ENCODE measurements at places on chromosomes 1 and 21.
A peak's percentile ranks its signal among the peaks of the same experiment; 100 is the strongest.

GRCh38 chr1:62652387-62652786 is 35.8 kb downstream of the DOCK7 start:
- no peak for DNase-seq

DNA sequence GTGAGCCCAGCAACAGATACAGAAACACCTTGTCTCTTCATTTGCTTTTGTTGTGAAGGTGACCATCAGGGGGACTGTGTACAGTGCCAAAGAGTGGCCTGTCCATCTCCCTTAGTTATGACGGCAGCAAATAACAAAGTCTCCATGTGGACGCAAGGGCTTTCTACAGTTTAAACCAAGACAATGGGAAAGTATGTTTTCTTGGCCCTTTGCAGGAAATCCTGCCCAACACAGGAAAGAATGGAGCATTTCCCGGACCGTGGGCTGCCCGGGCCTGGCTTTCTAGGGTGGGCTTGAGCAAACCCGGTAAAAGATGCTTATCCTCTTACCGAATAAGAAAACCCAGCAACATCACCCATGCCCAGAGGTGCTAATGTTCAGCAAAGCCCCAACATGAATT is 87.3 kb downstream of the ZBTB18 start:
- no peak for DNase-seq

GRCh38 chr1:151918819-151919610 is 9.7 kb upstream of the THEM4 start:
- DNase-seq: no peak

- no peak for DNase-seq
Observed at GRCh38 chr1:27585684-27586083, 18.3 kb downstream of the AHDC1 start.

- DNase-seq: no peak
Observed at GRCh38 chr1:218451415-218451814, 106.3 kb downstream of the TGFB2 start.

DNA sequence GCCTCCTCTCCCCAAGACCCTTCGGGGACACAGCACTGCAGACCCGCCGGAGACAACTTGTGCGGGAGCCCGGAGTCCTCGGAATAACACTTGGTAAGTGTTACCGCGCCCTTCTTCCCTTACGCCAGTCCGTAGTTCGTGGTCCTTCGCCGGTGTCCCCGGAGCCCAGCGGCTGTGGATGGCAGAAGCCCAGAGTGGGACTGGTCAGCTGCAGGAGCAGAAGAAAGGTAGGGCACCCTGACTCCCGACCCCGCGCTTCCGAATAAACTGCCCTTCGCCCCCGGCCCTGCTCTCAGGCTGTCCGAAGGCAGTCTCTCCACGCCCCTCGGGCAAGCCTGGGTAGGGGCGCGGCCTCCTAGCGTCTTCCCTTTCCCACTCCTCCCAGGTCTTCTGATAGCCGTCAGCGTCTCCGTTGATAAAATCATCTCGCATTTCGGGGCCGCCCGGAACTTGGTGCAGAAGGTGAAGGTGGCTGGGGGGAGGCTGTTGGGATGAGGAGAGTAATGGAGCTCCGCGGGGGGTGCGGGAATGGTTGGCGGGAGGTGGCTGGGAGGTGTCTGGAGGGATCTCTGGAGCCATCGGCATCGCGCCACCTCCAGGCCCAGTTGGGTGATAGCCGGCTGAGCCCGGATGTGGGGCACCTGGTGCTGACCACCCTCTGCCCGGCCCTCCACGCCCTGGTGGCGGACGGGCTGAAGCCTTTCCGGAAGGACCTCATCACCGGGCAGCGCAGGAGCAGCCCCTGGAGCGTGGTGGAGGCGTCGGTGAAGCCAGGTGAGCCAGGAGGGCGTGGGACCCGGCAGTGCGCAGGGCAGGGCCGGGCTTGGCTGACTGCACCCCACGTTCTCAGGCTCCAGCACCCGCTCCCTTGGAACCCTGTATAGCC is 4.3 kb downstream of the RUSC1 start:
- DNase-seq: peak; percentile 47

- no peak for DNase-seq
Observed at GRCh38 chr1:53325326-53326087, 2.4 kb downstream of the LRP8 start.

DNA sequence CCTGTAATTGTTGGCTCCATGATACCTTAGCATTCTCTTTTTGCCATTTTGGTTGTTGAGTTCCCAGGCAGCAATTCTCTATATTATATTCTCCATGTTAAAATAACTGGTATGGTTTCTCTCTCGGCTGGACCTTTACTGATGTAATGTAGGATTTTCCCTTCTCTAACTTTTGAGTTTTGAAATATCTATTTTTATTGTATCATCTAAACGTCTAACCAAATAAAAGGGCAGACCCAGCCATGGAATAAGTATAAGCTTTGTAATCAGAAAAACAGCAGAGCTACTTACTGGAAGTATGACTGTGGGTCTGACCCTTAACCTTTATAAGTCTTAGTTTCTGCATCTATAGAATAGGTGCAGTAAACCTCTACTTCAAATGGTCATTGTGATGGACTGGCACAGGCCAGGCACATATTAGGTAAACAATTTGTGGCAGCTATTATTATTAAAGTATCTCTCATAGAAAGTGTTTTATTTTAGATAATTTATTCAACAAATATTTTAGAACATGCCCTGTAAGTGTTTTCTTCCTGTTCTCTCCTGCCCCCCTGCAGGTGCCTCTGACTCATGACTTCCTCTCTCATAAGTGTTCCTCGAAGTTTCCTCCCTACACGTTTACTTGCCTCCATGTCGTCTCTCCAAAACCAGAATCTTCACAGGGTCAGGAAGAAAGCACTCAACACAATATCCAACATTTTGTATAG is 224.9 kb upstream of the FGGY start:
- peak; percentile 48 for DNase-seq

GRCh38 chr1:191977874-191978506 is 180.3 kb upstream of the RGS18 start:
- no peak for DNase-seq

- DNase-seq: no peak
Observed at GRCh38 chr1:30886710-30887428, 21.7 kb downstream of the SDC3 start.

DNA sequence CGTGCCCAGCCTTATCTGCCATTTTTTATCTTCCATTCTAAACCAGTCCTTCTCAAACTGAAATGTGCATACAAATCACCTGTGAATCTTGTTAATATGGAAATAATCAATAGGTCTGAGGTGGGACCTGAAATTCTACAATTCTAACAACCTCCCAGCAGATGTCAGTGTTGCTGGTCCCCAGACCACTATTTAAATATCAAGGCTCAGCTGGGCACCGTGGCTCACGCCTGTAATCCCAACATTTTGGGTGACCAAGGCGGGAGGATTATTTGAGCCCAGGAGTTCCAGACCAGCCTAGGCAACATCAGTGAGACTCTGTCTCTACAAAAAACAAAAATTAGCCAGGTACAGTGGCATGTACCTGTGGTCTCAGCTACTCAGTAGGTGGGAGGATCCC is 4.1 kb downstream of the UQCRHL start:
- peak; percentile 58 for DNase-seq

DNA sequence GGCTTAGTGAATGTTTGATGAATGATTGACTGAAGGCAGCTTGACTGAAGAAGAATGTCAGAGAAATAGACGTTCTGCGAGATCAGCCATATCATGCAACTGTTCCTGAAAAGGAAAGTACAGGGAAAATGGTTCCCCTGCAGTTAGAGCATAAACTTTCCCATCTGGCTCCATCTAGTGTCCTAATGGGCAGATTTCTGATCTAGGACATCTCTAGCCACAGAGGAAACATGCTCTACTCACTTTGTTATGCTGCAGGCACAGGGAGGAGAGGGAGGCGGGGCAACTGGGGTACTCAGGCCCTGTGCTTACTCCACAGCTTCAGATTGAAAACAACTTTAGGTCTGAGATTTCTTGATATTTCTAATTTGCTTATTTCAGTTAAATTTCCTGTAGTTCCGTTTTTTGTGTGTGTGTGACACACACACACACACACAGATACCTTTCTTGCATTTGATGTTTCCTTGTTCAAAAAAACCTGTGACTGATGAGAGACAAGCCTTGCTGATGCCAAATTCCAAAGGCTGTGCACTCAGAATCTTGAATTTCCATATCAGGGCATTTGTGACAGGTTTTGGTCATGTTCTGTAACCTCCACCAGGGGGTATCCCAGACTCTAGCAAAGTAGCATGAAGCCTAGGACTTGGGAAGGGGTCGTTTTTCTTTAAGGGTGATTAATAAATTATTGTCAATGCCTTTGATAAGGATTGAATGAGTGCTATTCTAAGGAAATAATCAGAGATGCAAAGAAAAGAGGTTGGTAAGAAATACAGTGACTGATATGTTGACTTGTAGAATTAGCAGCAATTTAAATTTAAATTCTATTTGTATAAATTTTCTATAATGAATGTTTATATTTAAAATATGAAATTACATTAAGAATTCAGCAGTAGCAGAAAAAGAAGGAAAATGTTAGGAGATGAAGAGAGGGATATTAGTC is 139.7 kb upstream of the BEND5 start:
- peak; percentile 30 for DNase-seq

DNA sequence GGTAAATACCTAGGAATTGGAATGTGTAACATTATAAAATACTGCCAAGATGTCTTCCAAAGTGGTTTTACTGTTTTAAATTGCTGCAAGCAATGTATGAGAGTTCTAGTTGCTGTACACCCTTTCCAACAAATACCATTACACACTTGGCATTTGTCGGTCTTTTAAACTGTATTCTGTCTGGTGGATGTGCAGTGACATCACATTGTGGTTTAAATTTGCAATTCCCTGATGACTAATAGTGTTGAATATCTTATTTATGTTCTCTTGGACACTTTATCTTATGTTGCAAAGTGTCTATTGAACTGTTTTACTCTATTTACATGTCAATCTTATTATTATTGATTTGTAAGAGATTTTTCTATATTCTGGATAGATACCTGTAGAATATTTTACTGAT is 561.2 kb upstream of the B3GALT2 start:
- DNase-seq: no peak

- DNase-seq: peak; percentile 66
Observed at GRCh38 chr1:232578651-232579195, 51.2 kb downstream of the SIPA1L2 start.

- DNase-seq: no peak
Observed at GRCh38 chr1:188988589-188988988, 1489.1 kb downstream of the BRINP3 start.

DNA sequence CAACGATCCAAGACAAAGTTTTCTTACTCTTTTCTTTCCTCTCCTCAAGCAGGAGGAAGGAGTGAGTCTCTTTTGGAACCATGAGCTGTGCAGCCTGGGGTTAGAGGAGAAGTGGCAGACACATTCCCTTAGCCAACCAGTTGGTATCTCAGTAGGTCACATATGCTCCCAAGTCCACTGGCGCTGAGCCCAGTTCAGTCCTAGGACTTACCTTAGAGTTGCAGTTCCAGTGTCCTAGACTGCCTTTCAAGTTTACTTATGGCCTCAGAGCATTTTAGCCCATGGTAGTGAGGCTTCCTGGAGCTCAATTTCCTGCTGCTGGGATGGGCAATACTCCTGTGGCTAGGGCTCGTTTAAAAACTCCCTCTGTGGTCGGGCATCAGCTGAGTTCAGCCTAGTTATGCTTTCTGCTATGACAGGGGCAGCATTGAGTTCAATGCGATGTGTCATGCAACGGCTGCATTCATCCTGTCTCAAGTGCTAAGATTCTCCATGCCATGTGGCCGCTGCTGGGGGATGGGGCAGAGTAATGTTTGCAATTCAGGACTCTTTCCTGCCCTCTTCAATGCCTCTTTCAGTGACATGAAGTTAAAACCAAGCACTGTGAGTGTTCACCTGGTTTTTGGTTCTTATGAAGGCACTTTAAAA is 103.8 kb downstream of the LRRC7 start:
- peak; percentile 67 for DNase-seq

- no peak for DNase-seq
Observed at GRCh38 chr1:235809688-235810397, 56.9 kb downstream of the LYST start.

GRCh38 chr1:115925467-115925866 is 50.8 kb upstream of the SLC22A15 start:
- no peak for DNase-seq

GRCh38 chr1:162270016-162270770 is 106.5 kb downstream of the SPATA46 start:
- DNase-seq: no peak

DNA sequence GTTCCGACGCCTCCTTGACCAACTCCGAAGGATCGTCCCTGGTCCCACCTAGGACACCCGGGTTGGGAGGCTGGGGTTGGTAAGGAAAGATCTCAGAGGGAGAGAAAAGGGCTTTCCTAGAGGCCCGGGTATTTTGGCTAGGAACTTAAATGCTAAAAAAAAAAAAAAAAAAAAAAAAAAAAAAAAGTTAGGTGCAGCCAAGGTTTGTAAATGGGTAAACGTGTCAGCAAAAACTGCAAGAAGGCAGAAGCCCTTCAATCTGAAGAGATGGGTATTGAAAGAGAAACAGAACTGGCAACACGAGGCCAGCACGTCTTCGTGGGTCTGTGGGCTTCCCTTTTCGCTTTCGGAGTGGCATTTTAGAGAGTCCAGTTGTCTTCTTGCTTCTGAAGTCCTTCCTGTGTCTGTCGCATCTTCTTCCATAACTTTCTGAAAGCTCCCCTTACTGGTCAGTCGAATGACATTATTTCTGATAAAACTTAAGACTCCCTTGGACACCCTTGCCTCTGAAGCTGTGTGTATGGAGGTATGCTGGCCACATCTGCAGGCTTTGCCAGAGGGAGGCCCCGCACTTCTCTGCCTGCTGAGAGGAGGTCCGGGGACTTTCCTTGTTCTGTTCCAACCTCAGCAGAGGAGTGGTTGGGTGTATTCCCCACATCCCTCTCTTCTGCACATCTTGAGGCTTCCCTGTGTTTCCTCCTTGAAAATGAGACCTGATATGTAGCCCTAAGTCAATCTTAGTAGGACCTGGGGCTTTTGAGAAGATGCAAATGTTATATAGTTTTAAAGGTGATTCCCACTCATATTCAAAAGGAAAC is 745 bp downstream of the RCSD1 start:
- DNase-seq: no peak

- DNase-seq: no peak
Observed at GRCh38 chr1:195721210-195721971, 886.8 kb downstream of the KCNT2 start.

GRCh38 chr1:85815906-85816305 is 107.7 kb upstream of the ZNHIT6 start:
- no peak for DNase-seq

GRCh38 chr1:198638894-198639635 is at the start of gene PTPRC:
Gene PTPRC, plus strand, starts transcription at chr1:198639040. Its CDS starts 229 bp downstream, at chr1:198639269.
- DNase-seq: no peak

- DNase-seq: peak; percentile 90
Observed at GRCh38 chr1:179881642-179882252, 338 bp upstream of the TOR1AIP1 start.

GRCh38 chr1:110264430-110264829 is 54.3 kb downstream of the KCNC4 start:
- DNase-seq: no peak

DNA sequence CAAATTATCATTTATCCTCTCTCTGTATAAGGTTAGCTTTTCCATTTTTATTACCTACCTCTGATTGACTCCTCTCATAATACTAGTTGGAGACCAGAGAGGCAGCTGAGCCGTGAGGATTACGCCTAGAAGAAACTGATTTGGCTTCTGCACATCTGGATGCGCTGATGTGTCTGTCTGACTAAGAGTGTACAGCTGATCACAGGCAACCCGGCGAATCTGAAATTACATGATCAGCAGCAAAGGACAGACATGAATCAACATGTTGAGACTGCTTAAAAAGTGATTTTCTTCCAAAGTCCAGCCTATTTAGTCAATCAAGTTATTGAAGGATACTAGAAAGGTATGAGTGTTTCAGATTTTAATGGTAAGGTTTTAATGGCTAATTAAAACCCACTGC is 81.2 kb downstream of the PCSK9 start:
- no peak for DNase-seq

- peak; percentile 44 for DNase-seq
Observed at GRCh38 chr1:71521655-71522264, 440.9 kb upstream of the ZRANB2 start.

All from NCI-H510A treated with DMSO at 0.1 percent for 48 hours (cell line).